Endothelial cell of coronary artery (primary cell): ENCODE measurements at places on chromosomes 3 and 15. TPM values are rescaled to one million over a fixed set of nuclear protein-coding genes. Genes with fewer than 3 reads are reported as not detected.

UROC1 gene
- not detected in 2 replicates for total RNA-seq

AHSG gene
- not detected in 2 replicates for total RNA-seq

POLR2M gene
- 111 and 167 TPM in 2 replicates for total RNA-seq

CLASP2 gene
- 54.3 and 60.5 TPM in 2 replicates for total RNA-seq

C2CD4A gene
- total RNA-seq = 0.94 and 1.5 TPM in 2 replicates

IL12A gene
- 0.47 and 0.54 TPM in 2 replicates for total RNA-seq

TERC gene
- 46.9 and 184 TPM in 2 replicates for total RNA-seq

IL5RA gene
- total RNA-seq = not detected in 2 replicates

RPL29 gene
- total RNA-seq = 1,227 and 1,287 TPM in 2 replicates

ALS2CL gene
- total RNA-seq = 5.0 and 8.5 TPM in 2 replicates

SLC15A2 gene
- 0.09 and 0.75 TPM in 2 replicates for total RNA-seq

HACL1 gene
- total RNA-seq = 27.8 and 33.0 TPM in 2 replicates

THAP10 gene
- total RNA-seq = 1.1 and 1.3 TPM in 2 replicates

CLPX gene
- total RNA-seq = 46.3 and 48.5 TPM in 2 replicates

CCDC50 gene
- total RNA-seq = 136 and 208 TPM in 2 replicates

FAM174B gene
- total RNA-seq = 0.90 and 2.8 TPM in 2 replicates

EFL1 gene
- total RNA-seq = 21.9 and 31.2 TPM in 2 replicates

STRIT1 gene
- total RNA-seq = not detected in 2 replicates

MUSTN1 gene
- total RNA-seq = not detected in 2 replicates

COPG1 gene
- 274 and 335 TPM in 2 replicates for total RNA-seq

SLC51B gene
- total RNA-seq = not detected in 2 replicates

FETUB gene
- total RNA-seq = not detected in 2 replicates

PLA2G4F gene
- not detected in 2 replicates for total RNA-seq

CDHR4 gene
- not detected in 2 replicates for total RNA-seq

RTP3 gene
- total RNA-seq = not detected in 2 replicates

SCN11A gene
- total RNA-seq = 0.09 TPM in 1 of 2 replicates, not detected in the other

SEMA5B gene
- total RNA-seq = under 0.01 and 0.09 TPM in 2 replicates

ITPKA gene
- total RNA-seq = 0.66 and 2.3 TPM in 2 replicates

SLC49A4 gene
- 8.7 and 12.6 TPM in 2 replicates for total RNA-seq

TMCO5A gene
- not detected in 2 replicates for total RNA-seq

MYO5C gene
- 7.0 and 8.5 TPM in 2 replicates for total RNA-seq

FBXL2 gene
- 13.7 and 17.7 TPM in 2 replicates for total RNA-seq

SLC28A1 gene
- not detected in 2 replicates for total RNA-seq
